ENCODE measurements at places on chromosomes 13 and 19.

- DNase-seq = no peak
Observed at GRCh38 chr13:79346300-79346914, 59.6 kb downstream of the RBM26 start.

DNA sequence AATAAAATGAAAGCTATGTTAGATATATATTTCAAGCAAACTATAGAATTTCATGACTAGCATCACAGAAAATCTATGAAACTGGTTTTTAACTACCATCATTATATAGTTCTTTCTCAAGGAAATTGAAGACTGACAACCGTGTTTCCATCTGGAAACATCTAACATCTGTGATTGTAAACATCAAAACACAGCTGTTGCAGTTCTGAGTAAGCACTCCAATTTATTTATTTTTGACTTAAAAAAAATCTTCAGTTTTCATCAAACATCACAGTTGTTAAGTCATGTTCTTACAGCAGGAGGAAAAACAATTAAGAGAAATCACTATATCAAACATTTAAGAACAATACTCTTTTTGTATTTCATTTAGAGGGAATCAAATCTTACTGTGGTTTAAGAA, 1653.0 kb upstream of the MIR17HG start:
- no peak for DNase-seq

DNA sequence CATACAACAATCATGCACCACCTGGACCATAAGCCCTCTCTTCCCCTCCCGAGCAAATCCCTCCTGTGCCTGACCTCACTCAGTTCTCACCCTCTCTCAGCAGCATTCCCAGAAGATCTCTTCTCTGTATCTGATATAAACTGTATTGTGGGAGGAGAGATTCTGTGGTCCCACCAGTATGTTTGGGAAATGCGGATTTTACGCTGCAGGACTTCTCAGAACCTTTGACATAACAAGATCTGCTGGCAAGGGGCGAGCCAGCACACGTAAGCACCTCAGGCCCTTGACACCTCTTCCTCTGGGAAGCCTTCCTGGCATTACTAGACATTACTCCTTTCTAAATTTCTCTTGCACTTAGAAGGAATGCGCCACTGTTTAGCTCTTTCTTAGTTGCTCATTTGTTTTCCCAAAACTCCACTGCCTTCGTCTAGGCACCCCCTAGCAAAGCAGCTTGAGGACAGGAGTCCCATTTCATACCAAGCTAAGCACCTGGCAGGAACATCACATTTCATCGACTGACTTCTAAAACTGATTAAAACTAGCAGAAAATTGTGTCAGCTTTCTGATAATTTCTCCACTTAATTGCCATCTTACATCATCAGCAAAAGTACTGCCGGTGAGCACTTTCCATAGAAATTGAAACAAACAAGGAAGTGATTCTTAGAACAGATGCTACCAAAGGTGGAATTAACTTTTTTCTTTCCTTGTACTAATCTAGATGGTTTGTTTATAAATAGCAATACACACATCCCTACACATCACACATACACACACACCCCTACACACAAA, 63.2 kb downstream of the CCDC70 start:
- no peak for DNase-seq

DNA sequence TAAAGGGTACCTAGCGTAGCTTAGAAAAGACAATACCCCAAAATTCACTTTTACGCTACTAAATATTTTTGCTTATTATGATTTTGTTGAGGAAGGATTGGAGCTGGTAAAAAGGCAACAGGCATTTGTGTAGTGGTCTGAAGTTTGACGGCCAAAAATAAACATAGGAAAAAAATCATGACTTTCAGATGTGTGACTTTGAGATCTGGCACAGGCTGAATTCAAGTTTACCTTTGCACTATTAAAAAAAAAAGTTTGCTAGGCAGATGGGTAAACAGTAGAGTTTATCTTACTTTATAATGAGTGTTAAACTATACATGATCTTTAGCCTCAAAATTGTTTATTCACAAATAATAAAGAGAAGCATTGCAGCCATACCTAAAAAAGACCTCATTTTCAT, 24.3 kb upstream of the INTS6 start:
- no peak for DNase-seq

GRCh38 chr19:2014131-2014571, 1.4 kb downstream of the BTBD2 start:
- no peak for DNase-seq

GRCh38 chr13:101452519-101453485, at the start of gene ITGBL1:
Gene ITGBL1 (plus strand): TSS chr13:101452675. CDS start chr13:101452834, 159 bp downstream.
- peak; percentile 58 for DNase-seq

DNA sequence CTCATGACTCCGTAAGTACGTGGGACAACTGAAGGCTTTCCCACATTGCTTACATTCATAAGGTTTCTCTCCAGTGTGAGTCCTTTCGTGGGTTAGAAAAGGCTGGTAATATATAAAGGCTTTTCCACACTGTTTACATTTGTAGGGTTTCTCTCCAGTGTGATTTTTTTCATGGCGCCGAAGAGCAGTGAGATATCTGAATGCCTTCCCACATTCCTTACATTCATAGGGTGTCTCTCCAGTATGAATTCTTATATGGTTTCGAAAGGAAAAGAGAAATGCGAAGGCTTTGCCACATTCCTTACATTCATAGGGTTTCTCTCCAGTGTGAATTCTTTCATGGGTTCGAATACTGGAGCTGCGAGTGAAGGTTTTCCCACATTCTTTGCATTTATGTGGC, 29.5 kb downstream of the ZNF490 start:
- DNase-seq = no peak

DNA sequence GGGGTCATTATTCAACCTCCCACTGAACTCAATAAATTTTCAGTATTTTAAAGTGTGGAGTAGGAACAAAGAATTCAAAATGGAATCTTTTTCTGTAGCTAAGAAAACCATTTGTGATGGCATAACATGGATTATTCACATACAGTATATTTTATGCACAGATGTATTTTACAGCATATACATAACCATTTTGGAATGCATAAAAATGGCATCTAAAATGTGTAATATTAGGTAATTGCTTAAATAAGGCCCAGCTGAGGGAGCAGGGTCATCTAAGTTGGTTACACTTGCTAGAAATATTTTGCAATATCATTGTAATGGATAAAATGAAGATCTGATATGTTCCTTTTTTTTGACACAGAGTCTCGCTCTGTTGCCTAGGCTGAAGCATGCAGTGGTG, 146.9 kb downstream of the LMO7 start:
- no peak for DNase-seq

DNA sequence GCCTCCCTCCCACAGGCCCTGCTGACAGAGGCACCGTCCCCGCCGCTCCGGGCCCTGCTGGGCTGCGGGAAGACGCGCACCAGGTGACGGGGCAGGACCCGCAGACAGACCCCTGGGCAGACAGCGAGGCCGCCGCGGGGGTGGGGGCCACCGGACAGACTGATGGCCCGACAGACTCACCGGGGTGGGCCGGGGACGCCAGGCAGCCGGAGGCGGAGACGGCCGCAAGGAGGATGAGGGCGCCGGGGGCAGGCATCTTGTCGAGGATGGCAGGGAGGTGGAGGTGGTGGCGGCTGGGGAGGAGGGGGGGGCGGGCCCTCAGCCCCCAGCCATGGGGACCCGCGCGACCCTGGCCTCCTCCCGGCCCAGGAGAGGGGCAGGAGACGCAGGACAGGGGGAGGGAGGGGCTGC, 309 bp downstream of the LMTK3 start:
- DNase-seq = no peak

DNA sequence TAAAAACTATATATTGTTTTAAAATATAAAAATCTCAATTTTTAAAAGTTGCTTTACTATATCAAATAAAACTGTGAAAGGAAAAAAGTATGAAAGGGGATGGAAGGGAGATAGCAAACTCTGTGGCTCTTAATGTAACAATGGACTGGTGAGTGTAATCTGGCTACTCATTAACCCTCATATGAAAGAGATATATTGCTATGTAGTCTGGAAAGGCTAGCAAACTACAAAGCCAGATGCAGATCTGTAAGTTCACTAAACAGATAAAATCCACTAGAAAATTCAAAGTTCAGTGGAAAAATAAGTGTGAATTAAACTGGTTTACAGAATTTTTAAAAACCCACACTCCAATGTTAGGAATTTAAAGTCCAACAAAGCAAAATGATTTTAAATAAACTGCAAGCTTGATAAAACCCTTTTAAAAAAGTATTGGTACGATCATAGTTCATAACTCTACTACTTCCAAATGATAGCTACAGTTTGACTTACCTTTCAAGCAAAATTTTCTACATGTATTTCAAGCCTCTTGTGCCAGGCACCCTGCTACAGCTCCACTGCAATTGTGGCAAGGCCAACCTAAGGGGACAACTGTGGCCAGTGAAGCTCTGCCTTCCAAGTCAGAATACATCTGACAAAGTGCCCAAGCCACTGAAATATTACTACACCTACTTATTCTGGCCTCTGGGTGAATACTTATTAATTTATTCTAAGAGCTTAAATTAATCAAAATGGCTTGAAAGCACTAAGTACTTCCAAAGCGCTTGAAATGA, 647 bp upstream of the ELF1 start:
- no peak for DNase-seq

- no peak for DNase-seq
Observed at GRCh38 chr19:14333101-14333871, 48.0 kb upstream of the ADGRE5 start.

GRCh38 chr19:49780861-49781260, 14.1 kb downstream of the AP2A1 start:
- DNase-seq = no peak

- no peak for DNase-seq
Observed at GRCh38 chr13:75813323-75813722, 177.2 kb downstream of the LMO7 start.

DNA sequence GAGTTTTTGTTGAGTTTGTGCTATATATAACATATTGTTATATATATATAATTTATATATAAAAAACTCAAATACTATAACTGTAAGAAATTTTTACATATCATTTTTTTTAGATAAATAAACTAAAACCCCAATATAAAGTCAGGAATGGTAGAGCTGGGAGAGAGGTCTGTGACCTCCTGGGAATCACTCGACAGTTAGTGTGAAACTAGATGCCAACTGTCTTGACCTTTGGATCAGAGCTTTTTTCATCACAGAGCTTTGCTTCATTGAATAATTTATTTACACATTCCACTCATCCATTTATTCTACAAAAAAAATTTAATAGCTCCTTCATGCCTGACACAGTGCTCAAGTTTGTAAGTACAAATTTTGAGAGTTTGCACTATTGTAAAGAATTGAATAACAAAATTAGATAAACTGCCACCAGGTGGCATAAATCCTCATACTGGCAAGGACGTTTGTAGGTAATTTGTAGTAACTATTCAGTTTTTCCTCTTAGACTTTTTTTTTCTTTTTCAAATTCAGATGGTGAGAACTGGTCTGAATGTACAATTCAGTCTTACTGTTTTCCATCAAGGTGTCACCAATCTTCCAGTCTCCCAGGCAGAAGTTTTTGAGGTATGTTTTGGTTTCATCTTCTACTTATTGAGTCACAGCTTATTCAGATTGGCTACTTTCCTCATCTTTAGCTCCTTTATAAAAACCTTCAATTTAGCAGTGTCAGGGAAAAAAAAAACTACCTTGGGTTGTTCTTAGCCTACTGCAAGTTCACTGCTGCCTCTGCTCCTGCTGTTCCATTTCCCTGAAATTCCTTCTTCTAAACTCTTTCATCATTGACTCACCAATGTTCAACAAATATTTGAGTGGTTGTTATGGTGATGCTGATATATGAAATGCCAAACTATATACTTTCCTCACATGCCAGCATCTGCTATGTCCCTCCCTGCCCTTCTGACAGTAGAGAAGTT, 28.7 kb downstream of the LACC1 start:
- DNase-seq = no peak

DNA sequence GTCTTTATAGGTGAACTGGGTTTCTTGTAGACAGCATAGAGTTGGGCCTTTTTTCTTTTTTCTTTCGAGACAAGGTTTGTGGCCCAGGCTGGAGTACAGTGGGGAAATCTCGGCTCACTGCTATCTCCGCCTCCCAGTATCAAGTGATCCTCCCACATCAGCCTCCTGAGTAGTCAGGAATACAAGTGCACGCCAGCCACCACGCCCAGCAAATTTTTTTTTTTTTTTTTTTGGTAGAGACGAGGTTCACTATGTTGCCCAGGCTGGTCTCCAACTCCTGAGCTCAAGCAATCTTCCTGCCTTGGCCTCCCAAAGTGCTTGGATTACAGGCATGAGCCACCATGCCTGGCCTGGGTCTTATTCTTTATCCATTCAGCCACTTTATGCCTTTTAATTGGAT, 5.1 kb upstream of the CALM3 start:
- DNase-seq = no peak

- DNase-seq = no peak
Observed at GRCh38 chr13:98301721-98302120, 124.7 kb upstream of the RNF113B start.

- DNase-seq = no peak
Observed at GRCh38 chr19:5470264-5470671, 15.1 kb downstream of the ZNRF4 start.

Measured in RWPE2 (cell line).